ENCODE measurements at places on chromosomes 11 and 22.
A peak's percentile ranks its signal among the peaks of the same experiment; 100 is the strongest.

DNA sequence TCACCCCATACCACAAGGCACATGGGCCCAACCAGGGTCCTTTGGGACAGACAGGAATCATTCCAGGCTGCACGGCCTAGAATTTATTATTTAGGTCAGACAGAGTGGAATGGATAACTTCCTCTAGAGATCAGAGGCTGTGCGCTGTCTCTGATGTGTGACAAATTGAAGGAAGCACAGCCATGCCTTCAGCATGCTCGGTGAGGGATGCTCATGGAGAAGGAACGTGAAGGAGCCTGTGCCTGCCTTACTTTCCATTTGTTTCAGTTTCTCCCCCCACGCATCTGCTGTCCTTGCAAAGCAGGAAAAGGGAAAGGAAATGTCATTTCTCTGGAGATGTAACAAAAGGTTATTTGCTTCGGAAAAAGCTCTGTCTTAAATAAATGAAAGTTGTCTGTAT is 644.1 kb downstream of the OPCML start:
- DNase-seq = peak; percentile 1

- no peak for DNase-seq
Measured at GRCh38 chr11:60672255-60672654, 27.2 kb upstream of the MS4A8 start.

DNA sequence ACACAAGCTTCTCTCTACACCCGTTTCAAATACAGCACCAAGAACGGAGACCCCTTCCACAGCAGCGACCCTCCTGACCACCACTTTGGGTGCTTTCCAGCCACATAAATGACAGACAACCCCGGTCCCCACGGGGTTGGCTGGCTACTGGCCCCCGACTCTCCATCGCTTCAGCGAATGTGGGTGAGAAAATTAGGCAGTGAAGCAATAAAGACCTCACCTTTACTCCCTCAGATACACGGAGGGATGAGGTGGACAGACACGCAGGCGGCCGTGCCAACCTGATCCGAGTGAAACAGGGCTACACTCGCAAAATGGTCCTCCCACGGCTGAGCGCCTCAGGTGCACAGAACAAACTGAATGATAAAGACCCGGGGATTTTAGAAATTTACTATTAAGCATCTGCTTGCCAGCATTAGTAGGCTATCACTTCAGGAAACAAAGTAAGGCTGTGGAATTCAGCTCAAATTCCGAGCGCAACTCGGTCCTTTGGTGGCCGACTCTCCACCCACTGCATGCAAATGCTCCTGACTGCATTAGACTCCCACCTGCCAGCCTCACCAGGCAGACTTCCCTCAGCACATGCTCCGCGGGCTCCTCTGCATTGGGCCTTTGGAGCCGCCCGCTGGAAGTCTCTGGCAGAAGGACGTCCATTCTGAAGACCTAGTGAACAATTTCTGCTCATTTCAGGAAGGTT is 12.8 kb upstream of the EFCAB6 start:
- DNase-seq = no peak

- DNase-seq = peak; percentile 30
Measured at GRCh38 chr11:95429376-95429907, 198.4 kb upstream of the SESN3 start.

GRCh38 chr22:50599816-50600455 is 657 bp upstream of the MAPK8IP2 start:
- peak; percentile 62 for DNase-seq

DNA sequence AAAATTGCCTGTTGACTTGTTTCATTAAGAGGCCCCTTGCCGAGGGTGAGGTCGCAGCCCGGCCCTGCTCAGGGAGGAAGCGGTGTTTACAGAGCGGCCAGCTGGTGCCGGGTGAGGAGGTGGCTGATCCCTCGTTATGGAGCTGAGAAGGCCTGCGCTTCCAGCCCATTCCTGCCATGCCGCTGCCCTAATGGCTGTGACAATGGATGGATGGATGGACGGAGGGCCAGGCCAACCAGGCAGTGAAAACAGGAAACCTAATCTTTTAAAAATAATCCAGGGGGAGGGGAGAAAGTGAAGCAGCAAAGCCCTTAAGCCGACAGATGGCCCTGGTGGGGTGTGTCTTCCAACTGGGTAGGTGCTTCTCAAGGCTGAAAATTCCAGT is 38.5 kb downstream of the BCR start:
- DNase-seq = peak; percentile 67

DNA sequence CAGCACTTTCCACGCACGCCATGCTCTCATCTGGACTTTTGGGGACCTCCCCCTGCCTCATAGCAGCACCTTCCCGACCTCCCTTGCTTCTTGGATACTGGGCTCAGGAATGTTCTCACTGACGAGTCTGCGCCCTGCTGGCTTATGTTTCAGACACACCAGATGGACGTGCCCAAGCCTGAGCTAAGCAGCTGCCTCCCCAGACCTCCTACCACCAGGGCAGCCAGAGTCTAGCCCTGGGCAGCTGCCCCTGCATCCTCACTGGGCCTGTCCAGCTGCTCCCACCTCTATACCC is 13.2 kb upstream of the RGL4 start:
- no peak for DNase-seq

GRCh38 chr11:2539371-2540222 is 94.8 kb downstream of the KCNQ1 start:
- DNase-seq = no peak

DNA sequence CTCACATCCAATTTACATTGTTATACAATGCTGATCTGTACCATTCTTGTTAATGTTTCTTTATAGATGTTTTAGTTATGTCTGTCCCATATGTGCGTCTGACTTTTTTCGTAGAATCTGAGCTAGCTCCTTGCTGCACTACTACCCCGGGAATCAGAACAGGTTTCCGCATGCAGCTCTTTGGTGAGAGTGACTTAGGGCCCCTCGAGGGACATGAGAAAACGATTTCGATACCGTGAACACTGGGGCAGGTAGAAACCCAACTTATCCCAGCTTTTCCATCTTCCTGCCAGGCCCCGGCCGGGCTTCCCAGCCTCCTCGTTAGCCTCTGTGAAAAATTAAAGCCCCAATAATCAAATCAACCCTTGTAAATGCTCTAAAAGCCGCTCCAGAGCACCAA is 23.4 kb upstream of the PKNOX2 start:
- no peak for DNase-seq

- no peak for DNase-seq
Measured at GRCh38 chr11:45035413-45035812, 84.7 kb upstream of the TP53I11 start.

DNA sequence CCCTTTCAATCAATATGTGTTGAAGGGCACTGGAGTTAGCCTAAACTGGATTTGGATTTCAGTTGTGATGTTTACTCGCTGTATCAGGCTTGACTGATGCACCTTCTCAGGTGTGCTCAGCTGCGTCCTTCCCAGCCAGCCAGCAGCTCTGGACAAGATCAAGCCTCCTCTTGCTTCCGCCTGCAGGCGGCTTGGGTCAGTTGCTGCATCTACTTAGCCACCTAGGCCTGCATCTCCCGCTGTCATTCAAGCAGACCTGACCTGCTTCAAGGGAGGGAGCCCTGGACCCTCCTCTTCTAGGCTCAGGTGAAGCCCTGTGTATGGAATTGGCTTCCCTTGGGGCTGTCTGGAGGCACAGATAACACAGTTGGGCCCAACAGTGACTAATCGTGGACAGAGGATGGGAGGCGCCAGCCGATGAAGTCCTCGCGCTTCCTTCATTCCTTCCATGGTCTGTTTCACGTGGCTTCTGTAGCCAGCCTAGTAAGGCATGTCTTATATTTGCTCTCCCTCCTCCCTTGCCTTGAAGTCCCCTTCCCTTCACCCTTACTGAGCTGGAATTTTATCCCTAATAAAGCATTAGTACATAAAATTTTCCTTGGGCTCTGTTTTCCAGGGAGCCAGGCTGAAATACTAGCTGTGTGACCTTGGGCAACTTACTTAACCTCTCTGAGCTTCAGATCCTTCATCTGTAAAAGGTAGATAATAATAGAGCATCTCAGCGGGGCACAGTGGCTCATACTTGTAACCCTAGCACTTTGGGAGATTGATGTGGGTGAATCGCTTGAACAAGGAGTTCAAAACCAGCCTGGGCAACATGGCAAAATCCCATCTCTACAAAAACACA is 2.1 kb upstream of the LHFPL7 start:
- no peak for DNase-seq

DNA sequence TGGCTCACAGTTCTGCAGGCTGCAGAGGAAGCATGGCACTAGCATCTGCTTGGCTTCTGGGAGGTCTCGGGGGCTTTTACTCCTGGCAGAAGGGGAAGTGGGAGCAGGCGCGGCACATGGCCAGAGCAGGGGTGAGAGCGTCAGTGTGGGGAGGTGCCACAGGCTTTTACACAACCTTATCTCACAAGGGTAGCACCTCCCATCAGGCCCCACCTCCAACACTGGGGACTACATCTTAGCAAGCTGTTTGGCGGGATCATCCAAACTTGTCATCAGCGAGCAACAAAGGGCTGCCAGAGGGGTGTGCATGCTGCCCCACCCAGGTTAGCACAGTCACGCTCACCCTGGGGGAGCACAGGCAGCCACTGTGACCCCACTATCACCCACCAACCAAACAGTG is 18.9 kb upstream of the YPEL1 start:
- DNase-seq = peak; percentile 57

DNA sequence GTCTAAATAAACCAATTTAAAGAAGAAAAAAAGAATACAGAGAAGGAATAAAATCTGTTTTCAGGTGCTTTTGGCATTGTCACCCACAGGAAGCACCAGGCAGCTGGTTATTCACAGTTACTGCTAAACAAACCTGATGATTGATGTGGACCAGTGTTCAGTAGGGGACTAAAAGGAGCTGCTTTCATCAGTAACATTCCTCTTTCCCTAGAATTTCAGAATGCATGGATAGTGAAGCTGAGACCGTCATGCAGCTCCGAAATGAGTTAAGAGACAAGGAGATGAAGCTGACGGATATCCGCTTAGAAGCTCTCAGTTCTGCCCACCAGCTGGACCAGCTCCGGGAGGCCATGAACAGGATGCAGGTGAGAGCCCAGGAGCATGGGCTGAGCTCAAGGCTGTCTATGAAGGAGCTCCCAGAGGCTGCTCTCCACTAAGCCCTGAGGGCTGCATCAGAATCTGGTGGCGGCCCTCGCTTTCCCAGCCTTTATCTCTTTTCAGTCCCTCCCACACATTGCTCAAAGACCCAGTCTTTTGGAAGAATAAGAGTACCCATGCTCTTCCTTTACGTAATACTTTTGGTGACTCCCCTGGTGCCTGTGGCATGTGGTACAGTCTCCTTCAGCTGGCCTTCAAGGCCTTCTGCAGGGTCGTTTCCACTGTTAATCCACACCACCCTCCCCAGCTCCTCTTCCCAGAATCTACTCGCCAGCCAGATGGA is 69.5 kb downstream of the DBX1 start:
- no peak for DNase-seq

DNA sequence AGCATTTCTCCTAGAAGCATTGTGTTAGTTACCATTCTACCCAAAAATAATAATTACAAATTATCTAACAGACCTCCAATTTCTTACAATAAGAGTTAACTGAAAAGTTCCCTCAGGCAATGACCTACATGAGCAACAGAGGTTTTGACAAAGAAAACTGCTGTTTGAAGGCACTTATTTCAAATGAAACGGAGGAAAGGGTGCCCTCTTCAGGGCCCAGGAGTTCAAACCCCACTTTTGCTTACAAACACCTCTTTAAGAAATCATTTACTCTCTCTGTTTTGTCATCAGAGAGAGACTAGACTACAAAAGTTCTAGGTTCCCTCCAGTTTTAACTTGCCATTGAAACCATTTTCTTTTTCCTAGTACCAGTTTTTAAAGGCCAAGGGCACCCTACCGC is 56.7 kb downstream of the AMBRA1 start:
- DNase-seq = no peak

DNA sequence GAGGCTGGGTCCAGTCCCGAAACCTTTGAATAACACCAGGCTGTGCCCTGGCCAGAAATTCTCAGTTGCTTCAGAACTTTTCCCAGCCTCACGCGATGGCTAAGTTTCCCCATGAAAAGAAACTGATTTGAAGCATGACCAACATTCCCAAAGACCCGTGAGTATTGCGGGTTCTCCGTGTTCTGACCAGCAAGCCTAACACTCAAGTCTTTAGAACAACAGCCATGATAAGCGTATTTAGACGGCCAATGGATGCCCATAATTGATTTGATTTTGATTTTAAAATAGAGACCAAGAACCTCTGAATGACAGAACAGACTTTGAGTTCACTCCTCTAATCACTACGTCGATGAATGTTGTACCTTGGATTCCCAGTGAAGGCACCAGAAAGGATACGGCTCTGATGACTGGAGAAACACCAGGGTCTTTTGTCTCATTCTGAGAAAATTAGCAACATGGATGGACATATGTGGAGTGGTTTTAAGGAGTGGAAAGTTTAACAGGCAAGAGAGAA is 43.9 kb downstream of the ZNF280B start:
- no peak for DNase-seq

- DNase-seq = no peak
Measured at GRCh38 chr11:79045018-79045799, 395.6 kb downstream of the TENM4 start.

GRCh38 chr11:69302447-69303020 is 8.6 kb downstream of the MYEOV start:
- no peak for DNase-seq

DNA sequence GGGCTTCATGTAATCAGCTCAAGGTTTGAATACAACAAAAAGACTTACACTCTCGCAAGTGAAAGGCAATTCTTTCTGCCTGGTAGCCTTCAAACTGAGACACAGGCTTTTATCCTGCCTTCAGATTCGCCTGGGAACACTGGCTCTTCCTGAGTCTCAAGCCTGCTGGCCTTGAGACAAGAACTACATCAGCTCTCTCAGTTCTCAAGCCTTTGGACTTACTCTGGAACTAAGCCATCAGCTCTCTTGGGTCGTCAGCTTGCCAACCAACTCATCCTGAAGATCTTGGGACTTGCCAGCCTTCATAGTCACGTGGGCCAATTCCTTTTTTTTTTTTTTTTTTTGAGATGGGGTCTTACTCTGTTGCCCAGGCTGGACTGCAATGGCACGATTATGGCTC is 35.7 kb upstream of the LRRC10B start:
- DNase-seq = peak; percentile 38
